ENCODE measurements at places on chromosomes 13 and 19.

DNA sequence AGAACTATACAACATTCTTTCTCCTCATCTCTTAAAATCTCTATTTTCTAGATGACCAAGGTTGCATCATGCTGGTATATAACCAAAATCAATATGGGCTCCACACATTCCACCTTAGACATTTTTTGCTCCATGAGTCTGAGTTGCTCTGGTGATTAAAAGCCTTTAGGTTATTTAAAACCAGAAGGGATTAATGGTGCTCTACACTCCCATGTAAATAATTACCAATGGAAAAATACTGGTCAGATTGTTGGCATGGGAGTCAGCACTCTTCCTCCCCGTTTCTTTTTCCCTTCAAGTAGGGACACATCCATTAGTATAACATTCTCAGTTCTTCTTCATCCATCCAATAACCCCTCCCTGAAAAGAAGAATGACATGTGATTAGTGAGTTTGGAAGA lies 747.7 kb downstream of the PCDH17 start:
- DNase-seq, result no peak

- no peak for DNase-seq
Measured at GRCh38 chr13:88958821-88959220, 1287.7 kb downstream of the SLITRK5 start.

DNA sequence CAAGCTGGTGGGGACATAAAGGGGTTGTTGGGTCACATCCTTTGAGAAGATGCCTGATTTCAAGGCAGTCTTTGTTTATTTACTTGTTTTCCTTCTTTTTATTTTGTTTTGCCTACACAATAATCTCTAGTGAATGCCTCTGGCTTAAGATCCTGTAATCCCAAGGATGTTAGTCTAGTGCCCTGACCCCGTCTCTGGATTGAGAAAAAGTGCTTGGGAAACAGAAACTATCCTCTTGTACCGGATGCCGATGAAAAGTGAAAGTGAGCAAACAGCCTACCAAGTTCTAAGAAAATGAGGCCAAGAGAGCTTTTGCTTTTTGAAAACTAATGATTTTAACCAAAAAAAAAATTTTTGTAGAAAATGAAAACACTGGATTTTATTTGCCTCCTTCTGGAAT lies 42.1 kb upstream of the C1QTNF9 start:
- DNase-seq, result peak; percentile 55

GRCh38 chr13:112783135-112783977 lies 93.5 kb downstream of the ATP11A start:
- DNase-seq, result no peak

- no peak for DNase-seq
Measured at GRCh38 chr13:94160875-94161274, 318.6 kb downstream of the DCT start.

DNA sequence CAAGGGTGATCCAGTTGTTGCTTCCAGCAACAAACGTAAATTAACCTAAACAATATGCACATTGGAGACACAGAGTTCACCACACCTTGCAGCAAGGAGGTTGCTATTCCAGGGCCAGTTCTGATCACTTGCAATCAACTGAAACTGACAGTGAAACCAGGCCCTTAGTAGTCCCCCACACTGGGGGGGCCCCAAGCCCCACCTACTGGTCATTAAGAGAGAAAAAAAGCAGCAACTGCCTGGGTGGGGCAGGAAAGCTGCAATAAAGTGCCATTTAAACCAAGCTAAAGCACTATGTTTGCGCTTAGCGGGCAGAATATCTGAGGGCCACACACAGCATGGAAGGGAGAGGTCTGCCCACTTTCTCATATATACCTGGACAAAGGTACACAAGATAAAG lies 51.5 kb downstream of the ATP7B start:
- no peak for DNase-seq

GRCh38 chr13:67343777-67344176 lies 113.6 kb upstream of the PCDH9 start:
- DNase-seq, result no peak

- DNase-seq, result peak; percentile 59
Measured at GRCh38 chr19:2888731-2889224, 11.9 kb upstream of the ZNF57 start.

GRCh38 chr13:44440046-44440608 lies 66.5 kb downstream of the SERP2 start:
- no peak for DNase-seq

DNA sequence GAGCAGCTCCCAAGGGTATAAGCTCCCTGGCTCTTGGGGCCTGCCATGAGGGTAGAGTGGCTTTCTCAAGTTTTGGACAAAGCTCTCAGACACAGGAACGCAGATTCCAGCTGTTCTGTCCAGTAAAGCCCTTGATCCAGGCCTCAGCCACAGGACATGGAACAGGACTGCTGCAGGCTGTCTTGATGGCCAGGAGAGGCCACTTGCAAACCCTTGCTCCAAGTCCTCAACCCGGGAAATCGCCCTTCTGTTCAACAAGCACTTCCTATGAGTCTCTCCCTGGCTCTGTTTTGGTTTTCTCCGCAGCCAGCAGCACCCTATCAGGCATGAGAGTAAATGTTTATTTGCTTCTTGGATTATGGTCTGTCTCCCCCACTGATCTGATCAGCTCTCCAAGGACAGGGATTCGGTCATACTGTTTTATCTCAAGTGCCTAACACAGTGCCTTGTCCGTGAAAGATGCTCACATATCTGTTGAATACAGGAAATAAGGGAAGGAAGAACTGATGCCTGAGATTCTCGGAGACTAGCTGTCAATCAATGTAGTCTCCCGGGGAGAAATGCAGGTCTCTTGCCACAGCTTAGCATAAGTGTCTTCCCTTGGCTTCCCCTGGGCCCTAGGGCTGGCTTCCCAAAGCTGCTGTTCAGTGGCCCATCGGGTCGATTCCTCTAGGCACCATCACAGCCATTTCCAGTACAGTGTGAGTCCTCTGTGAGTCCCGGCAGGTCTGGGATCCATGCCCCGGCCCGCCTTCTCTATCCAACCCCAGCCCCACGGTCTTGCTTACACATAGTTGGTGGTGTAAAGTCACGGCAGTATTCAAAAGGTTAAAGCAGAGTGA lies 90.8 kb downstream of the TSHZ3 start:
- no peak for DNase-seq

DNA sequence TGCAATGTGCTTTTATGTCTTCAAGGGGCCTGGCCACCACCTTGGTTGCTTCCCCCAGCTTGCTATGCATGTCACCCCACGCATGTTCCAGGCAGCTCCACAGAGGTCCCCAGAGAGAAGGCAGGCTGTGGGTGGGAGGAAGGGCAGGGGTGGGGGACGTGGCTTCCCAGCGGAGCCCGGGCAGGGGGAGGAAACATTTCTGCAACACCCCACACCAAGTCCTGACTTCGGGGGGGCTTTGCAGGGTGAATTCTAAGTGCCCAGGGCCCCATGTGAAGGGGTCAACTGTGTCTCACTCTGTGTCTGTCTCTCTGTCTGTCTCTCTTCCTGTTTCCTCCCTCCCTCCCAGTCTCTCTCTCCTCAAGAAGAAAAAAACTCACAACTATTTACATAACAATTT lies 39.6 kb downstream of the LTBP4 start:
- no peak for DNase-seq

DNA sequence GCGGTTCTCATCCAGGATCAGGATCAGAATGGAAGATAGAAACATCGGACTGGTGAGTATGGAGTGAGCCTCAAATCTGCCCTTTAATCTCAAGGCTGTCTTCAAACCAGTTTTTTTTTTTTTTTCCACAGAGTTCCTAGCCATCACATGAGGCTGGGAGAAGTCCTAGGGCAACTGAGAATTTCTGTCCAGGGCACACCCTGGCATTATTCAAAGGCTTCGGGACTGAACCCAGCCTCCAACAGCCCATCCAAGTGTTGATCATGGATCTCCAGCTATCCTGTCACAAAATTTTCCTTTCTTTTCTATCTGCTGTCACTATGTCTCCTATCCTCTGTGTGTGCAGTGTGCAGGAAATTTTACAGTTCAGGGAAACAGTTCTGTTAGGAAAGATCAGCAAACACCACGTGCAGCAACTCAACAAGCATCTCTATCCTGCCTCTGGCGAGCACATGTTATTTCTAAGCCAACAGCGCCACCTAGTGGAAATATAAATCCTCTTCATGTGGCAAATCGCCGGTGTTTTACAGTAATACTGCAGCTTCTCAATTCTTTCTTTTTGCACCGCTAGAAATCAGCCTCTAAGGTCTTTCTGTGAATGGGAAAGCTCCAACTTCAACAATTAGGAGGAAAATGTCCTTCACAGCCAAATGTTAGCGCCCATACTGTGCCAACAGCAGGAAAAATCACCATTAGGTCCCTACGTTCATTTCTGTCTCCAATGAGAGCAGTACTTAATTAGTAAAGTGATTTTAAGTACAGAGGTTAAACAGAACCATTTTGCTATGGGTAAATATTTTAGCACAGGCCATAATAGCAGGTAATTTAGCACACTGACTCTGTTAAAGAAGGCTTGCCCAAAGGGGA lies 21.4 kb upstream of the ZNF181 start:
- DNase-seq, result peak; percentile 72

GRCh38 chr19:50341091-50341564 lies 12.0 kb upstream of the KCNC3 start:
- no peak for DNase-seq

DNA sequence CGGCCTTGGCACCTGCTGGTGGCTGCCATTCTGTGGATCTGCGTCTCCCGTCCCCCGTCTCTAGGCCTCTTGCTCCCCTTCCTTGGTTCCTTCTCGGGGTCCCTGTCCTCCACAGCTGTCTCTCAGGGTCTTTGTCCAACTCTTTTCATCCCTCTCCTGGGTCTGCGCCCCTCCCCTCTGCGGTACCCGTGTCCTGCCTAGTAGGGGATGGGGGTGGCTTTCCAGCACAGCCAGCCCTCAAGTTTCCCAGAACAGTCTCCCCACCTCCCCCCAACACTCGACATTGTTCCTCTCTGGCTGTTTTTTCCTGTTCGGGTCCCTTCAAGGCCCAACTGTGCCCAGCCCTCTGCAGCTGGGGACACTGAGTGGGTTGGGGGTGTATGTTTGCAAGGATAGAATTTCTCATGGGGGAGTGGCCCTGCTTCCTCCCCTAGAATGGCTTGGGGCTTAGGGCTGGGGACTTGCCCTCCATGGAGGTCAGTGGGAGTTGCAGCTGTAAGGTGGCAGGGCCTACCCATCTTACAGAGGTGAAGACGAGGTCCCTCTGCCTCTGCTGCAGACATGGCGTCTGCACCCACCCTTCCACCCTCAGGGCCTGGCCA lies 762 bp upstream of the ADM5 start:
- DNase-seq, result no peak
